Anterior cingulate cortex (tissue), 58 donors: ENCODE measurements at places on chromosomes 1 and 21.
A peak's percentile ranks its signal among the peaks of the same experiment; 100 is the strongest.

GRCh38 chr1:27979859-27980201 lies 20.1 kb downstream of the XKR8 start:
- no peak for DNase-seq

DNA sequence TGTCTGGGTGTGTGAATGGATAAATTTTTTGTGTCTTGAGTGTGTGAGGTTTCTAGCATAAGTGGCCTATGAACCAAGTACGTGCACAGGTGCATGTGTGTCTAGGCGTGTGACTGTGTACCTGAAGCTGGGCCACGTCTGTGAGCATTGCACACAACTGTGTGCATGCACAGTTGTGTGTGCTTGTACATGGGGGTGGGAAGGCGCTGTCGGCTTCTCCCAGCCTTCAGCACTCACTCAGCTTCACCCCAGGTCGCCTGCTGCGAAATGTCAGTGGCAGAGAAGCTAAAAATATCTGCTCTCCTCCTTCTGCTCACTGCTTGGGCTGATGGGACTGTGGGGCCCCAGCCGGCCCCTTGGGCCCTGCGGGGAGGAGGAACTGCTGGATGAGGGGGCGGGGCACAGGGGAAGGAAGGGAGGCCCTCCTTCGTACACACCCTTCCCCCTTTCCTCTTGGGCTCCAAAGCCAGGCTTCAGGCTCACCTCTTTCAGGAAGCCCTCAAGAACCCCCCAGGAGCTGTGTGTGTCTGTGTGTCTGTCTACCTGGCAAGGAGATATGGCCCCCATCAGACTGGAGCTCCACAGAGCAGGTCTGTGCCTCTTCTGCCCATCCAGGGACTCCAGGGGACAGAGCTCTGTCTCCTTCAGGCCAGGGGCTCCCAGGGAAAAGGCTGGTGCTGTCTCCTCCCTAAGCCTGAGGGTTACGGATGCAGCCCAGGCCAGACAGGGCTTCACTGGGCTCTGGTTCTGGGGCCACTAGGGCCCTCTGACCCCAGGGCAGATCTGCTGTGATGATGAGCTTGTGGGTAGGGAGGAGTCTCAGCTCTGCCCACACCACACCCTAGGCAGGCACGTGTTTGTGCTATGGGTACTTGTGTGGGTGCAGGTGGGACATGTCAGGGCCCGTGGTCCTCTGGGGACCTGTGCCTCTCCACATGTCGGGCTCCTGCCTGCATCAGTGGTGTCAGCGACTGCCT lies 35.6 kb upstream of the WASF2 start:
- peak; percentile 37 for DNase-seq

- no peak for DNase-seq
These were observed 257.2 kb downstream of the TTLL7 start for GRCh38 chr1:83741770-83742169.

- DNase-seq = no peak
These were observed 4.6 kb downstream of the CRYBG2 start for GRCh38 chr1:26349188-26349876.

GRCh38 chr1:3073489-3074296 lies 4.7 kb downstream of the PRDM16 start:
- no peak for DNase-seq

DNA sequence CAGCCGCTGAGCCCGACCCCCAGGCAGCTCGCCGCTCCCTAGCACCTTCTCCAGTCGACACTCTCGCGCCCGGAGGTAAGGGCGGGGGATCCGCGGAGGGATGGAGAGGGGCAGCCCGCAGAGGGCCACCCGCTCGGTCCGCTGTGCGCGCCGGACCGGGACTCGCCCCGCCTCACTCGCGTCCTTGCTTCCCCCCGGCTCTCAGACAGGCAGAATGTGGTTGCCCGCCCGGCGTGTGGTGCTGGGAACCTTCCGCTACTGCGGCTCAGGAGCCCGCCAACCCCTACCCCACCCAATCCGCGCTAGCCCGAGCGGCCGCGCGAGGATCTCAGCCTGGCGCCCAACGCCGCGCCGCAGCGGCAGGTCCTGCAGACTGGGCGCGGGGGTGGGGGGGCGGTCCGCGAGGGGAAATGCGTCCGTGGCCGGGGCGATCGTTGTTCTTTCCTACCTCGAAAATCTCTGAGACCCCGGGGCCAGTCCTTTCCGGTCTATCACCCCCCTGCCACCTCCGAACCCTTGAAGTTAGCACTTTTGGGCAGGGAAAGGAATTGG lies 404 bp downstream of the LRRC8C start:
- peak; percentile 71 for DNase-seq

DNA sequence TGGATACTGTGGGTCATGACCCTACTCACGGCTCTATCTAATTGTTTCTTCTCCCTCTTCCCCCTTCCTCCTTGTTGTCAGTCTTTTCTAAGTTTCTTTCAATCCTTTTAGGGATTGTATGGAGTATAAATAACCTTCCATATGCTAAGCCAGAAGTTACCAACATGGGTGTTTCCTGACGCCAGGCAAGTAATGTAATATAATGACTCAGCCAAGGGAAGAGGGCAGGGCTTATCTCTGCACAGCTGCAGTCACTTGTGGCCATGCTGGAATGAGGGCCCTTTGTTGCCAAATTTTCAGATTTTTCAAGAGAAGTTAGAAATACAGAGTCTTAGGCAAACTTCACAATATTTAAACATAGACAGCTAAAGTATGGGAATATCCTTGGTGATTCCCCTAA lies 194.6 kb downstream of the ST6GALNAC3 start:
- DNase-seq = no peak

DNA sequence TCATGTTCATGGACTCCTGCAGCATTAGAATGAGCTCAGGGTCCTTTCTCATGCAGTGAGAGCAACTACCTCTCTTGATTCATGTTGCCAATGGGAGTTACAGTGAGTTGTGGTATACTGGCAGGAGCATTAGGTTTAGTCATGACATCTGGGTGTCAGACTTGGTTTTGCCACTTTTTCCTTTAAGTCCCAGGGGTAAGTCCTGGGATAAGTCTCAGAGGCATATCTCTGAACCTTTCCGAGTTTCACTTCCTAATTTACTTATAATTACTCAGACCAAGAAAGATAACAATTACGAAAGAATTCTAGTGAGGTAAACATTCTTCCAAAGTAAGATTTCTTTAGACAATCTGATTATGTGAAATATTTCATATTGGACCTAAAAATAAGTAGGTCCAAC lies 606.0 kb downstream of the SMYD3 start:
- no peak for DNase-seq

- no peak for DNase-seq
These were observed 684.0 kb downstream of the NCAM2 start for GRCh38 chr21:21682172-21682571.

DNA sequence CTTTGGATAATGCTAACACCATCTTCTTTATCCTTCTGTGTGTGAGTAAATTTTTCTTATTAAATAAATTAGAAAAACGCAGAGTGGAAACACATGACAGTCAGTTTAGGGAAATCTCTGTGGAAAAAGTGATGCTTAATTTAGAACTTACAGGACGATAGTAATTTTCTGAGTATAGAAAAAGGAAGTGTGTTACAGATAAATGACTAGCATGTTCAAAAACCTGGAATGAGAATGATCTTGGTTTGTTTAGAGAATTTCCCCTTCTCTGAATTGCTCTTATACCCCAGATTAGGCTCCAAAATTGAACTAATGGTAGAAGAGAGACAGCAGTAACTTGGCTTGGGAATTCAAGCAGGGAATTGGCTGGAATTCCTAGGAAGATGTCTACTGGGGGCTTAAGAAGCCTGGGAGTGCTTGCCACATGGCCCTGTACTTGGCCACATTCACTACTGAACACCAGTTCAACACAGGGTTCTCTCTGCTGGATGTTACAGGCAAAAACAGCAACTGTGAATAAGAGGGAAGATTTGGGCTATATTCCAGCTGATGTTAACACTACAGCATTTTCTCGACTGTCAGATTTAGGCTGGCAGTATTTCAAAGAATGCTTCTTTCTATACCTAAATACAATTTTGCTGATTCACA lies 1004.2 kb downstream of the TTLL7 start:
- no peak for DNase-seq

DNA sequence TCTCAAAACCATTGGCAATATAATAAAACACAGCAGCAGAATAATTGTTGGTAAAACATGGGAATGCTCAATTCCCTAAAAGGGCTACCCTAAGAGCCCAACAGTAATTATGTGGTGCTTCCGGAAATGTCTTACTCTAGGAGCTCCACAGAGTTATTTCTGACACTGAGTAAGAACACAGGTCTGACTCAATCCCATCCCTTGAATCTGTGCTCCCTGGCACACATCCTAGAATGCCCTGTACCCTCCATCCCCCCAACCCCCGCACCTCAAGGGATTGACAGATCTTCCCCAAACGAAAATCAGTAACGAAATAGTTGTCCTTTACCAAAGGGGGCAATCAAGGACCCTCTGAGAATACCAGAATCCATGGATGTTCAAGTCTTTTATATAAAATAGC lies 71.9 kb downstream of the SMYD2 start:
- DNase-seq = no peak

DNA sequence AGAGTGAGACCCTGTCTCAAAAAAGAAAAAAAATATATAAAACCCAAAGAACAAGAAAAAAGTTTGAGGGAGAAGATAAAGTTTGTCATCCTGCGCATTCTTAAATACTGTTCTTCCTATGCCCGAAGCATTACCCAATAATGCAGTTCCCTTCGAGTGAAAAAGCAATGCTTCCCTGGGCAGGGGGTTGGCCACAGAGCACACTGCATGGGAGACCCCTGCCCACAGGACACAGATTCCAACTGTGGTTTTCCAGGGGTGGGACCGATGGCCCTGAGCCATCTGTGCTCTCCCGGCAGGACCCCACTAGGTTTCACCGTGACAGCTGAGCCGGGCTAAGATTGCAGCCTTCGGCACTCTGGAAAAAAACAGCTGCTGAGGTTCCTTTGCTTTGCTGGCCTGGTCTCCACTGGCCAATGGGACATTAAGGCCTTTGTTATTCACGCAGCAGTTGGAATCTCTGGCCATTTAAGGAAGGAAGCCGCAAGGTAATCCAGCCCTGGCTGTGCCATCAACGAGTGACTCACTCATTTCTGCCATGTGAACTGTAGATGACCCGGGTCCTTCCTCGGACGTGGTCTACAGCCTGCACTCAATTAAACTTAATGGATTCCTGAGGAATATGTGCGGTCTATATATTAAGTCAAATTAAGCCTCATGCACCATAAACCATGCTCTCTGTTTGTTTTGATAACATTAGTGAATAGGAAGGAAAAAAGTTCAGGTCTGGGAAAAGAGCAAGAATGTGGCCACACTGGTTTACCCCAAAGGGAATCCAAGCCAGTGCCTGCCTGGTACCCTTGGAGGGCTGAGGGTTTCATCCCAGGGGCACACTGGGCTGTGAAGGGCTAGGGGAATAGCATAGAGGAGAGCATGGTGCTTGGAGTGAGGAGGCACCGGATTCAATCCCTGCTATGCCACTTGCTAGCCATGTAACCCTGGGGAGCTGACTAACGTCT lies 163.2 kb downstream of the ZBTB18 start:
- DNase-seq = no peak

- no peak for DNase-seq
These were observed 31.3 kb downstream of the OLFML3 start for GRCh38 chr1:114010433-114011184.

GRCh38 chr1:17661546-17662157 lies 93.5 kb upstream of the ACTL8 start:
- DNase-seq = peak; percentile 58

- DNase-seq = no peak
These were observed 8.3 kb upstream of the KANK4 start for GRCh38 chr1:62327360-62328055.

DNA sequence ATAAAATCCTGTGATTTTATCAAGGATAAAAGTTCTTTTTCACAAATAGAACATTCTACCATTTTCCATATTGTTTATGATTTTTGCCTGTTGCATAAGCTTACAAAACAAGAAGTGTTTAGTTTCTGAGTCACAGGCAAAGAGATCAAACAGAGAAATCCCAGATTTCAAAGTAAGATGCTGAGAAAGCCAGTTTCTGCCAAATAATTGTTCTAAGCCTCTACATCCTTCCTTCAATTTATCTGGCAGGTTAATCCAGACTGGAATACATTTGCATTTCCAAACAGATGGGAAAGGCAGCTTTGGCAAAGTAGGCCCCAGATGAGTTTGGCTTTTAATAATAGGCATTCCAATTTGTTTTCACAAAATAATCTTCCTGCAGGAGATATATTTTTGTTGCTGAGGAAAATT lies 2.5 kb downstream of the SLC1A7 start:
- DNase-seq = no peak

DNA sequence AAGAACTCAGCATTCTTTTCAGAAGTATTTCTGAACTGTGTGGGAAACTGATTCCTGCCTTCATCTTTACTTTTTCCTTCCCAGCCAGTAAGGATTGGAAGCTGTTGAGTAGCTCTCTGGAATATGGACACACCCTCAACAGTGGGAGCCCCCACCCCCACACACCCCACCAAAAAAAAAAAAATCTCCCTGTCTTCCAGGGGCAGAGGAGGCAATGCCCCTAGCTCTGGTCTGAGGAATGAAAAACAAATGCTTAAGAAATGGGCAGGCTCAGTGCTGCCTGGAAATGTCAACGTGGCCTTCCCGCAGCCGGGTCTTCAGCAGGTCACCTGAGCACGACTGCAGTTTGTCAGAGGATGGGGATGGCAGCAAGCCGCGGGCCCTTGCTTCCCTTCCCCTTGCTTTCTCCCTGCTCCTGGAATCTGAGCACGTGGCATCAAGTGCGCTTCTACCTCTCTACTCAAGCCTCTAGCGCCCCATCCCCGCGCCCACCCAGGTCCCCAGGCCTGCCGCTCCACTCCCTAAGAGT lies 479 bp downstream of the RGS16 start:
- no peak for DNase-seq

GRCh38 chr1:5576011-5576672 lies 416.1 kb downstream of the NPHP4 start:
- no peak for DNase-seq

DNA sequence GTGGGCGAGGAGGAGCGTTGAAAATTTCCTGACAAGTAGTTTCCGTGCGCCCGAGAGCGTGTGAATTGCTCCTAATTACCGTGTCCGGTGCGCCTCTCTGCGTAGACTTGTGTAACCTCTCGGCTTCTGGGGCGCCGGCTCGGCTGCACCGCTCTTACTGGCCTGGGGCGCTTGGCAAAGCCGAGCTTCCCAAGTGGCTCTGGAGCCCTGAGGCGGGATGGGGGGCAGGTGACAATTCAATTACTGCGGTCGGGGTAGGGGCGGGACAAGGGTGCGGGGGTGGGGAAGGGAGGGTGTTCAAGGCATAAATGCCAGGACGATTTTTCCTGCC lies 392 bp upstream of the DMRTA2 start:
- DNase-seq = no peak
